ENCODE measurements at places on chromosomes 12 and 14. TPM values are rescaled to one million over a fixed set of nuclear protein-coding genes. Genes with fewer than 3 reads are reported as not detected.

GRCh38 chr14:92513966-92514843 lies 624 bp downstream of the RIN3 start:
- peak; percentile 18 for ATAC-seq

DNA sequence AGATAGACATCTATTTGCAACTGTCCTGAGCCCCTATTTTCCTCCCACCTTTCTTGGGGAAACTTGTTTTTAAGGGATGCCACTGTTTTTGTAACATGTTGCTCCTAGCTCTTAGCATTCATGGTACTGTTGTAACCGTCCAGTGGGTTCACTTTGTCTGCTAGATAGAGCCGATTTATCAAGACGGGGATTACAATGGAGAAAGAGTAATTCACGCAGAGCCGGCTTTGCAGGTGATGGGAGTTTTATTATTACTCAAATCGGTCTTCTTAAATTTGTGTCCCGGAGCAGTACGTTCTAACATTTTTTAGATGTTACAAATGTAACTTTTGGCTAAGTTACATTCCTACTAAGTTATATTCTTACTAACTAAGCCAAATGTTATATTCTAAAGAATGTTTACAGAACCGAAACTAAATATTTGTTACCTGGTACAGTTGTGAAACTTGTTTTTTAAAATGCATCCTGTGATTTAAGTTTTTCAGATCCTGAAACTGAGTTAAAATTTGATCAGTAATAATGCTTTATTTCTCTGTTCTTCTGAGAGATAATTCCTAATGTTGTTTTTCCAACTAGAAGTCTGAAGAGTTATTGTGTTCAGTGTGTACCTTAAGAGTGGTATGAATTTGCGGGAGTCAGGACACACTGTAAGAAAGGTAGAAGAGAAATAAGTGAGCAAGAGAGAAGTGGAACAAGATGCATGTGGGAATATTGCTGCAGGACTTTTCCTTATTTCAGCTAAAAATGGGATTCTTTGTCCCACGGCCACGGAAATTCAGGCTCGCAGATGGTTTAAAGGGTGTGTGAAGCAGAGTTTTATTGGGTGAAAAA lies 20.6 kb upstream of the CLEC2D start:
- no peak for ATAC-seq

Gene MMAB
- total RNA-seq, result 40.4 TPM

Gene PAPLN
- total RNA-seq, result 0.54 TPM

Gene C2CD5
- 39.1 TPM for total RNA-seq

DNA sequence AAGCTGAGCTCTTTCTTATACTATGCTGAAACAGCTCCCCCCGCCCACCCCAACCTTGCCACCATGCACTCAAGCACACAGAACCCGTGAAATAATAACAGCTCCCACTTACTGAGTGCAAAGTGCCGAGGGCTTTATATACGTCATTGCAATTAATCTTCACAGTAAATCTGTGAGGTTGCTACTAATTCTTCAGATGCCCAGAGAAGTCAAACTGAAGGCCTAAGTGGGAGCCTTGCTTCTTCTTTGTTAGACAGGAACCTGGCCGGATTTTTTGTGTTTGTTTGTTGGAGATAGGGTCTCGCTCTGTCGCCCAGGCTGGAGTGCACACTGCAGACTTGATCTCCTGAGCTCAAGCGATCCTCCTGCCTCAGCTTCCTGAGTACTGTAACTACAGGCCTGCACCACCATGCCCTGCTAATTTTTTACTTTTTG lies 34.0 kb downstream of the VCPKMT start:
- no peak for ATAC-seq

DNA sequence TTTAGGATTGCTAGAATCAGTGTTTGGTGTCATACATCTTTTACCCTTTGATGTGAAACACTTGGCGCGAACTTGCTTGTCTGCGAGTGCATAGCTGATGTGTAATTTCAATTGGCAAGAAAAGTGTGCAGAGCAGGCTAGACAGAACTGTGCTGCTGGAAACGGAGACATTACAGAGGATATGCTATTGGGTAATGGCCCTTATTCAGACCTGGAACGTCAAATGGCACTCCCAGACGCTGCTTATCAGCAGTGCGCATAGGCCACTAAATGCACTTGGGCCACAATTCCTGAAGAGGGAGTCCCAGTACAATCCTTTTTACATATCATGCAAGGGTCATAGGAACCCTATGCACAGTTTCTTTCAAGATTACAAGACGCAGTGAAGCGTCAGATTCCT lies 15.7 kb upstream of the SLC10A1 start:
- no peak for ATAC-seq

DNA sequence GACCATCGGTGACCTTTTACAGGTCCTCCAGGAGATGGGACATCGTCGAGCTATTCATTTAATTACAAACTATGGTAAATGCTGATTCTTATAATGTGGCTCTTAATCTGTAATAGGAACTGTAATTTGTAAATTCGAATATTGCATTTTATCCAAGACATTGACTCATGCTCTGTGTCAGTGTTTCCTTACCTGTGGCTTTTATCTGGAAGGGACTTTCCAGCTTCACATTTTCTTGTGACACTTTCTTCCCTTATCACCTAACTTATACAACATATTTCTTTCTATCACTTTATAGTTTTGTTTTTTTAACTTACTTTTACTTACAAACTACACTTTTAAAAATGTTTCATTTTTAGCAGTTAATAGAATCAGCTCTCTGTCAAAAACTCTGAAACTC lies 14.8 kb downstream of the IRAK3 start:
- ATAC-seq, result no peak

Gene SRGAP1
- 2.2 TPM for total RNA-seq

Gene LEMD3
- total RNA-seq, result 17.7 TPM

DNA sequence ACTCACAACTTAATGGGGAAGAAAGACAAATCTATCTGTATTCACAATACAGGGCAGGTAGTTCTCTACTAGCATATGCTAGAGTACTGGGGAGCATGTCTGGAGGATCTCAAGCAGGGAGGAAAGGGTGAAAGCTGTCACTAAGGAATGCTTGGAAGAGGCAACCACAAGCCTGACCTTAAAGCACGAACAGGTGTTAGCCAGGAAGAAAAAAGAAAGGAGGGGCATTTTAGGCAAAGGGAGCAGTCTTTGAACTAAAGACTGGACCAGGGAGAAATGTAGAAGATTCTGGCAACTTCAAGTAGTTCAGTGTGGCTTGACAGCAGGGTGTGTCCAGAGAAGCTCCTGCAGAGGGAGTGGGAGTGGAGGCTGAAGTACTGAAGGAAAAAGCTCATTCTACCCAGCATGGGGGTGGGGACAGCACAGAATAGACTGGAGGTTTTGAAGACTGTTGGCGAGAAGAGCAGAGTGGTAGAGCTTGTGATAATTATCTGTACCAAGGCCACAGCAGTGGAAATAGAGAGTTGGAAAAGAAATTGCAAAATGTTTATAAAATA lies 50.9 kb downstream of the AP5M1 start:
- no peak for ATAC-seq

- peak; percentile 94 for ATAC-seq
Observed at GRCh38 chr12:80212938-80213645, 113.8 kb downstream of the OTOGL start.

DNA sequence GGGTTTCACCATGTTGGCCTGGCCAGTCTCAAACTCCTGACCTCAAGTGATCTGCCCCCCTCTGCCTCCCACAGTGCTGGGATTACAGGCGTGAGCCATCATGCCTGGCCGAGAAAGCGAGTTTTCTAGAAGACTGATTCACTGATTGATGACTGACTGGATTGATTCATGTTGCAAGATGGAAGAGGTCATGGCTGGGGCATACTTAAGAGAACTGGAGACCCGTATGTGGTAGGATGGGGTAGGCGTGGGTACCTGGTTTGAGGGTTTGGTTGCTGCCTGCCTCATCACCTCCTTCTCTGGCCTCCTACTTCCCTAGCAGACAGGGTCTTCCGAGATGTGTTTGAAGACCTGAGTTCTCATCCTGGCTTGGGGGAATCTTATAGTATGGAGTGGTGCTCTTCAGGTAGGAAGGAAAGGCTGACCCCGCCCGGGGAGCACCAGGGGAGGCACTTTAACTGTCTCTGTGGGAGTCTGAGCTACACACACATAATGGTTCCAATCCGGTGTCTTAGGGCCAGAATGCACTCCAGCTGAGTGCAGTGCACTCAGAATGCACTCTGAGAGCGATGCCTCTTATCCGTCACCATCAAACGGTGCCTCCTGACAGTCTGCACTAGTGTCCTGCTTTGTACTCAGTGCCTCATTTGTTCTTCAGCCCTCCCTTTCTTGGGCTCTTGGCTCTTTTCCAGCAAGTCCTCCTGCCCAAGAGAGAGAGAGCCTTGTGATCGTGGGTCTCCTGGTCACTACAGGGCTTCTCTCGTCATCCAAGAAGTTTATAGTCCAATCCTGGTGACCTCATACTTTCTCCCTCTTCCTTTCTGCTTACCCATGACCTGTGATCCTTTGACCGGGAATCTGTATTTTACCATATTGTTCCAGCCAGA lies 19.7 kb downstream of the PLEKHG3 start:
- peak; percentile 87 for ATAC-seq

- ATAC-seq, result peak; percentile 79
Observed at GRCh38 chr12:75814851-75815754, 216.5 kb downstream of the PHLDA1 start.

DNA sequence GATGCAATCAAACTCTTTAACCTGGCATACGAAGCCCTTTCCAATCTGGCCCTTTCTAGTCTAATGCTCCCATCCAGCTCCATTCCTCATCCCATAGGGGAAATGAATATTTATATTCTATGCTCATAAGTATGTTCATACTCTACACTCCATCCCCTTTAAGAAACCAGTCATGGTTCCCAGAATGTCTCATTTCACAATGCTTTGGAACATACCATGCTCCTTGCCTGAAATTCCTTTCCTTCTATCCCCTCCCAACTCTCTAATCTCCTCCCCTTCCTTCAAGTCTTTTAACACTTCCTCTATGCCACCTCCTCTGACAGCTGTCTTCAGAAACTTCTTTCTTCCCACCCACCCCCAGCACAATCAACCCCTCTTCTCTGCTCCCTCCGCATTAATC lies 207.0 kb upstream of the CAND1 start:
- no peak for ATAC-seq

DNA sequence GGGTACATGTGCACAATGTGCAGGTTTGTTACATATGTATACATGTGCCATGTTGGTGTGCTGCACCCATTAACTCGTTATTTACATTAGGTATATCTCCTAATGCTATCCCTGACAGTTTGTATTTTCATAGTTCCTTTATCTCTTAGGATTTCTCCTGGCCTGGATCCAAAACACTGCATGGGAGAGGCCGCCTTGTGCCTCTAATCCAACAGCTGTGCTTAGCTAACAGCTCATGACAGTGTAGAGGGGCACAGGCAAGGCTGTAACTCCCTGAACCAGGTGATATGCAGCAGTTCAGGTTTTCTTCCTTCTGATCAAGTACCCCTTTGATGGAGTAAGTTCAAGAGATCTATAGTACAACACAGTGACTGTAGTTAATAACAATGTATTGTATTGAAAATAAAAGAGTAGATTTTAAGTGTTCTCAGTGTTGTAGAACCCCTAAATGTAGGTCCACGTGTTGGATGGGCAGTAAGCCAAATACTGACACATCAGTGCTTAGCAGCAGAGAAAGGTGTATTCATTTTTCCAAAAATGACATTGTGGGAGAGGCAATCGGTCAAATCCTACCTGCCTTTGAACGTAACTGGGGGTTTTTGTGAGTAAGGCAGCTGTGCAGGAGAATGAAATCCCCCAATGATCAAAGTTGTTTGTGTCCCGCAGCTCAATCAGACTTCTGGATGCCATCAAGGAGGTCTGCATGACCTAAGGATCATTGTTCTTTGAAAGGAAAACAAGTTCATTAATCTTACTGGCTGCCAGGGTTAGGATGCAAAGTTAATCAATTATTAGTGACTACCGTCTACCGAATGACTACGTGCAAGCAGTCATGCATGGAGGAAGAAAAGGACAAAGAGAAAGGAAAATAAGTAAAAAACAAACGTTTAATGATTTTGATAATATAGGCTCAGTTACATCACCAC lies 89.3 kb upstream of the FGD4 start:
- peak; percentile 48 for ATAC-seq

DNA sequence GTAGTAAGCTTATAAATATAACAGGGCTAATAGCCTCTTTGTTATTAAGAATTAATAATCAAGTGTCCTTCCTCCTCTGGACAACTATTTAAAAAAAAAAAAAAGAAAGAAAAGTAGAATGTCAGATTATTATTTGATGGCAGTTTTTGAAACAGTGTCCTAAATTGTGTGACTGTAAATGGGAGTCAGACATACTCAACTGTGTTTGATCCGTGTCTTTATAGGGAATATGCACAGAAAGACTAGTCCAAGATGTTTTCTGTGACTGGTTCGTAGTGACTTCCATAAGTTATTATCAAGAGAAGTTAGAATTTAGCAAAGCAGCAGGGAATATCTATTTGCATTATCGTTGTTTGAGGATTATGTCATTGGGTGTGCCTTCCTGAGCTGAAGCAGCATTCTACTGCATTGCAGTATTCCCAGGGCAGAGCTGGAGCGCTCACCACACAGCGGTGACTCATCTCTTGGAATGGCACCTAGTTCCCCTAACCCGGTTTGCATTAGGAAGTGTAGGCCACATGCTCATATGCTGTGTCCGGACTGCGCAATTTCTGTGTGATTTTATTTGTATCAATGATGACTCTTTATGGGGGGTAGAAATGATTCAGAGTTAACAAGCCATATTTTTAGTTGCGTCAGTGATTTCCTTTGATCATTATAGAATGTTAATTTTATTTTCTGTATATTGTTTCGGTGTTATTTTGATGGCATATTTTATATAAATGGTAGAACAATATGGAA lies 7.9 kb downstream of the DYNC1H1 start:
- peak; percentile 98 for ATAC-seq

- ATAC-seq, result no peak
Observed at GRCh38 chr12:6620137-6620884, 13.1 kb upstream of the CHD4 start.

- ATAC-seq, result no peak
Observed at GRCh38 chr12:50066402-50066801, 9.0 kb downstream of the ASIC1 start.

DNA sequence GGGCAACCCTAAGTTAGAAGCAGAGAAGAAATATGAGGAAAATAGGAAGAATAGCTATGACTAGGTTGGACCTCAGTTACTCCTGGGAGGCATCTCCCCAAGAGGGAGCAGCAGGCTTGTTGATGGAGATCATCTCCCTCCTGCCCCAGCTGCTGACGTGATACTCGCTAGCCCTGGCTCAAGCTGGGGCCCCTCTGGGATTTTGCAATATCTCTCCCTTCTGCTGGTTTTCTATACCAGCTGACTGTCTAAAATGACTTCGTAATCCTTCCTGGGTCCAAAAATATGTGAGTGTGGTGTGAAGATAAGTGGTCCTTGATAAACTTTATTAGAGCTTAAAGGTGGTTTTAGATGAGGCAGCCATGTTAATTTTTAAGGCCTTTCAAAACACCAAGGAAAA lies 4.5 kb upstream of the HECTD4 start:
- no peak for ATAC-seq

DNA sequence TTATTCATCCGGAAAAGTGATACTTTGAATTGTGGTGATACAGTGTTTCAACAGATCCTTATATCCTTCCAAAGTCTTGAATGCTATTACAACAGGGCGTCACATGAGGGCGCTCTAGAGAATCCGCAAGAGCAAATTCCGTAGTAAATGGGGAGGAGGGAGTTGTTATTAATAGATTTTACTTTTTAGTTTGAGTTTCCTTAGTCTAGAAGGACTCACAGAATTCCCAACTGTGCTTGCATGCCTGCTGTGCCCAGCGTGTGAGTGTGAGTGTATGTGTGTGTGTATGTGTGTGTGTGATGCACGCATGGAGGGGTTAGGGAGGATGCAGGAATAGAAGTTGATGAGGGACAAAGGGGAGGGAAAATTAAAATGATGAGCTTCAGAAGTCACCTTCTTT lies 375.3 kb downstream of the C12orf75 start:
- peak; percentile 12 for ATAC-seq

Gene BCL2L14
- total RNA-seq, result 1.1 TPM

Gene LRRC43
- 3.7 TPM for total RNA-seq

GRCh38 chr14:71448431-71449315 lies 483.6 kb upstream of the RGS6 start:
- no peak for ATAC-seq

All from motor neuron (in vitro differentiated cells).